ENCODE measurements at places on chromosomes 13 and 19.
A peak's percentile ranks its signal among the peaks of the same experiment; 100 is the strongest.

DNA sequence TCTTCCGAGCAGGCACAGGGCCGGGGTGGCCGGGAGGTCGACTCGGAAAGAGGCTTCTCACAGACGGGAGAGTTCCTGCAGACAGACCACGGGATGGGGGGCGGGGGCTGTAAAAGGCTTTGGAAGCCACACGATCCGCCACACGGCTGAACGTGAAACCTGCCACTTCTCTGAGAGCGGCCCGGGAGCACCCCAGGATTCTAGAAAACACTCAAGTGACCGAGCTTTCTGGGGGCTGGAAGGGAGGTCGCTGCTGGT lies 15.6 kb upstream of the SLC39A3 start:
- DNase-seq: no peak

- no peak for DNase-seq
Measured at GRCh38 chr19:1261798-1262622, 7.1 kb upstream of the CIRBP start.

- DNase-seq: no peak
Measured at GRCh38 chr13:53463106-53463505, 434.5 kb downstream of the OLFM4 start.

- no peak for DNase-seq
Measured at GRCh38 chr19:23512151-23512925, 117.1 kb upstream of the ZNF91 start.

- DNase-seq: no peak
Measured at GRCh38 chr19:46408664-46409039, 4.7 kb downstream of the CCDC8 start.

GRCh38 chr13:44403461-44404056 lies 29.9 kb downstream of the SERP2 start:
- DNase-seq: no peak

GRCh38 chr13:37123337-37123736 lies 17.9 kb upstream of the CSNK1A1L start:
- DNase-seq: no peak

DNA sequence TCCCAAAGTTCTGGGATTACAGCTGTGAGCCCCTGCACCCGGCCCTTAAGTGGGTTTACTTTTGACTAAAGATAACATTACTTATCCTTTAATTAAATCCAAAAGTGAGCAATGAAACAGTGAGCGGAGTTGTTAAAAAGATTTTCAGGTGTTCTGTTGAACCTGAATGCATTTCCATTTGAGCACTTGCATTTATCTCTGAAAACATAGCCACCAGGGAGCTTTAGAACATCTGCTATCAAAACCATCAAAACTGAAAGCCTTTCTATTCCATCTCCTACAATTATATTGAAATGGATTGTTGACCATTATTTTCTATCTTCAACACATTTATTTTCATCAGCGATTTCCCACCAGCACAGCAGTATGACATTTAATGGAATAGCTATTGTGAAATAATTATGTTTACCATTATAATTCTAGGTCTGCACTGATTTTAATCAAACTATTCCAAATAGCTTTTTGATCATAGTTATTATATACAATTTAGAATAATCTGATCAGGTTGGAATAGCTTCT lies 269.0 kb downstream of the FGF14 start:
- DNase-seq: no peak

- DNase-seq: no peak
Measured at GRCh38 chr19:3324405-3324856, 42.0 kb upstream of the NFIC start.

DNA sequence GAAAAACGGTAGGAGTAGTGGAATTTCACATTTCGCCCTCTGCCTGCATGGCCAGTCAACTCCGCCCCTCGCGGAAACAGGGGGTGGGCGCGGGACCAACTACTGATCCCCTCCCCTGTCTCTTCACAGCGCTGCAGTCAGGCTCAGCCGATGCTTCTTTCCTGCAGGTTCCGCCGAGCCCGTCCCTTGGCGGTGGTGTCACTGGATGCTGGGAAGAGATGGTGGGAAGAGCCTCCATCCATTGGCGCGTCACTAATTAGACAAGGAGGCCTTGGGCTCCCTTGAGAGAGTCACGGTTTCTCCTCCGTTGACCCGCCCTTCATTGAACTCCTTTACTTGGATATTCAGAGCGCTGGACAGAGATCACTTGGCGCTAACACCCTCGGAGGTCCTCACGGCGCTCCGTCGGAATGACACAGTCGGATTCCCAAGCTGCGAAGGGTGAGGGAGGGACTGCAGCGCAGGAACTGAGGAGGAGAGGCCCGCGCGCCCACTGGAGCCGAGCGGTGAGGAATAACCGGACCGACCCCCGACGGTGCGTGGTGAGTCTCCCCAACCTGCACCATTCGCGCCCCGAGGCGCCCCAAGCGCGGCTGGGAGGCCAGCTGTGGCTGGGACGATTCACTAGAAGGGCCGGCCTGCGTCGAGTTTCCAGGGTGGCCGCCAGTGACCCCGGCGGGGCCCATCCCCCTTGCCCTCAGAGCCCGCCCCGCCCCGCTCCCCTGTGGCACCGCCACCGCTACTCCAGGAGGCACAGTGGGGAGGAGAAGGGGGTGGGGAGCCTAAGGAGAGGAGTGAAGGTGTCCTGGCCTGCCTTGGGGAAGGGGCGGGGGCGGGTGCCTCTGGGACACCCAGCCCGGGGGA lies 11.2 kb upstream of the CEACAM21 start:
- DNase-seq: no peak

- DNase-seq: no peak
Measured at GRCh38 chr19:7007859-7008258, 13.4 kb downstream of the MBD3L2B start.

DNA sequence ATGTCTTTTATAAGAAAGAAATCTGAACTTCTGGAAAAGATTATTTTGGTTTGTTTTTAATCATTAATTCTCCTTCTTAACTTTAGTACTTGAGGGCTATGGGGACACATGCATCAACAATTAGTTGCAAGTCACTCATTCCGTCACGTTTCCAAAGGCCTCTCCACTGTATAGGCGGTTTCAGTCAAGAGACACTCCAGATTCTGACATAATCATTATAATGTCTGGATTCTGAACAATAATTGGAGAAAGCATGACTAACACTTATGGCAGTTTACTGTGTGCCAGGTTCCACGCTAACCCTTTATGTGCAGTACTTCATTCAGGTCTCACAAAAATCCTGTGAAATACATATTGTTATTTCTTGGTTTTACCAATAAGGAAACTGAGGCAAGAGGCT lies 71.9 kb downstream of the TNFRSF19 start:
- DNase-seq: no peak

GRCh38 chr19:53945441-53945840 lies 17.3 kb upstream of the CACNG8 start:
- no peak for DNase-seq

DNA sequence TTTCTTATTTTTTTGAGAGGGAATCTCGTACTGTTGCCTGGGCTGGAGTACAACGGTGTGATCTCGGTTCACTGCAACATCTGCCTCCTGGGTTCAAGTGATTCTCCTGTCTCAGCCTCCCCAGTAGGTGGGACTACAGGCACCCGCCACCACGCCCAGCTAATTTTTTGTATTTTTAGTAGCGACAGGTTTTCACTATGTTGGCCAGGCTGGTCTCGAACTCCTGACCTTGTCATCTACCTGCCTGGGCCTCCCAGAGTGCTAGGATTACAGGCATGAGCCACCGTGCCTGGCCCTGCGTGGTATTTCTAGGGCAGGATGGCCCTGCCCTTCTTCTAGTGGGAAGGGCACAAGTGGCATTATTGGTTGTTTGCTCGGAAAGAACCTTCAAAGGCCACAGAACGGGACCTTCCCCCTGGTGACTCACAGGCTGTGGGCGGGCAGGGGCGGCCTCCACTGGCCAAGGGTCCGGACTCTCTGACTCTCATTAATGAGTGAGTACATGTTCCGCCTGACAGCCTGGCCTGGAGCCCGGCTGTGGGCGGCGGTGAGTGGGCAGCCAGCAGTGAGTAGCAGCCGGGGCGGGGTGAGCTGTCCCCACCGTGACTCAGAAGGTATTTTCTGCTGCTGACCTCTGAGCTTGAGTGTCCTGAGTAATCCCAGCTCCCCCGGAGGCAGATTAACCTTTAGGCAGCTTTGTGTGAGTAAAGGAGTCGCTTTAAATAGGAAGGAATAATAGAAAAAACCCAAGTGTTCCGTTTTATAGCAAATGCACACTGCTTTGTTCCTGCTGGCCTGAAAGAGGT lies 5.1 kb downstream of the DOT1L start:
- no peak for DNase-seq

DNA sequence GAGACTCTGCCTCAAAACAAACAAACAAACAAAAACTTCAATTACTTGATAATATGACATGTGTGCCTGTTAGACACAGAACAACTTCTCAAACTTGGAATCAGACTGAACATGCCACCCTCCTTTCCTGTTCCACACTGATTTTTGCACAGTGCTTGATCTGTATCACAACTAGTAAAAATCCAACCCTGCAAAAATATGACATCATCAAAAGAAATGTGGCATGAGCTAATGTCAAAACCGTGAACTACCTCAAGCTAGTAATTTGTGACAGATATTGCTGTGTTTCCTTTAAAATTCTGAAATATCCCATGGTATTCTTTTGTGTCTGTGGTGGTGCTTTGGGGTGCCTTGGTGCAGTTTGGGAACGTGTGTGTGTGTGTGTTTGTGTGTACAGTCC lies 8.2 kb downstream of the MYCBP2 start:
- no peak for DNase-seq

DNA sequence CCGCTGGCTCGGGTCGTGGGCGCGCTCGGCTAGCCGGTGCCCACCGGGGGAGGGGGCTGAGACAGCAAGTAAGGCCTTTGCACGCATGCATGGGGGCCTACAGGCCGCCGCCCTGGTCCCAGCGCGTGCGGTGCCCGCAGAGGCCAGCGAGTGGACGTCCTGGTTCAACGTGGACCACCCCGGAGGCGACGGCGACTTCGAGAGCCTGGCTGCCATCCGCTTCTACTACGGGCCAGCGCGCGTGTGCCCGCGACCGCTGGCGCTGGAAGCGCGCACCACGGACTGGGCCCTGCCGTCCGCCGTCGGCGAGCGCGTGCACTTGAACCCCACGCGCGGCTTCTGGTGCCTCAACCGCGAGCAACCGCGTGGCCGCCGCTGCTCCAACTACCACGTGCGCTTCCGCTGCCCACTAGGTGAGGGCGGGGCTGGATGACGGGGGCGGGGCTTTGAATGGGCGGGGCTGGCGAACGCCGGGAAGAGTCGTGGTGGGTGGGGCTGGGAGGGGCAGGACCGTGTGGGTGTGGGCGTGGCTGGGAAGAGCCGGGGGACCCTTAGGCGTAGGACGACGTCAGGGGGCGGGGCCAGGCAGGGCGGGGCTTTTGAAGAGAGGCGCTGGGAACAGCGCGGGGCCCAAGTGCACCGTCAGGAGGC lies 2.1 kb downstream of the CILP2 start:
- no peak for DNase-seq

GRCh38 chr19:30999726-31000125 lies 349.5 kb downstream of the TSHZ3 start:
- no peak for DNase-seq

DNA sequence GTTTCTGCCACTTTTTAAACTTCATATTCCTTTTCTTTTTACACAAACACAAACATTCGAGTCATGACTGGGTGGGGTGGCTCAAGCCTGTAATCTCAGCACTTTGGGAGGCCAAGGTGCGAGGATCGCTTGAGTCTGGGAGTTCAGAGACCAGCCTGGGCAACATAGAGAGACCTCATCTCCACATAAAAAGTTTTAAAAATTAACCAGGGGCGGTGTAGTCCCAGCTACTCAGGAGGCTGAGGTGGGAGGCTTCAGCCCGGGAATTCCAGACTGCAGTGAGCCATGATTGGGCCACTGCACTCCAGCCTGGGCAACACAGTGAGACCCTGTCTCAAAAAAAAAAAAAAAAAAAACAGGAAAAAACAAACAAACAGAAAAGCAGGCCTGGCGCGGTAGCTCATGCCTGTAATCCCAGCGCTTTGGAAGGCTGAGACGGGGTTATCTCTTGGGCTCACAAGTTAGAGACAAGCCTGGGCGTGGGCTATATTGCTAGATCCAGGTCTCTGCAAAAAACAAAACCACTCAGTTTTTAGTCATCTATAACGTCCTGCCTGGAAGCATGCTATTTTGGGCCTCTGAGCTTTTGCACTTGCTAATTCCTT lies 583 bp upstream of the BAX start:
- DNase-seq: no peak

- DNase-seq: no peak
Measured at GRCh38 chr19:17687141-17687856, 855 bp downstream of the UNC13A start.

GRCh38 chr19:48770266-48770665 lies 14.9 kb downstream of the FGF21 start:
- DNase-seq: no peak

DNA sequence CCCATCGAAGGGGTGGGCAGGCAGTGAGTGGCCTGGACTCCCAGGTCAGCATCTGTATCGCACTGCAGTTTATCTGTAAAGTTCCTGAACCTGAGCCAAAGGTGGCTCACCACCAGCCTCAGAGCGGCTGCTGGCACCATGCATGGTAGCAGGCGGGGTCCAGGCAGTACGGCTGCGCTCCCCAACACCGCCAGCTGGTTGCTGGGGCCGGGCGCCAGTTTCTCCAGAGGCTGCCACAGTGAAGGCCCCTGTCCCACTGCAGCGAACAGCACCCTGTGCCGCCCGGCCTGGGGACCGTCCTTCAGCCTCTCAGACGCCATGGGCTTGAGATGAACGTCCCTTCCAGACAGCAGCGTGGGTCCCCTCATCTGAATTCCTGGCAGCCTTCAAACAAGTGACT lies 109.8 kb downstream of the KDM4B start:
- DNase-seq: peak; percentile 30

- no peak for DNase-seq
Measured at GRCh38 chr19:2540646-2541454, 64.9 kb downstream of the GADD45B start.

DNA sequence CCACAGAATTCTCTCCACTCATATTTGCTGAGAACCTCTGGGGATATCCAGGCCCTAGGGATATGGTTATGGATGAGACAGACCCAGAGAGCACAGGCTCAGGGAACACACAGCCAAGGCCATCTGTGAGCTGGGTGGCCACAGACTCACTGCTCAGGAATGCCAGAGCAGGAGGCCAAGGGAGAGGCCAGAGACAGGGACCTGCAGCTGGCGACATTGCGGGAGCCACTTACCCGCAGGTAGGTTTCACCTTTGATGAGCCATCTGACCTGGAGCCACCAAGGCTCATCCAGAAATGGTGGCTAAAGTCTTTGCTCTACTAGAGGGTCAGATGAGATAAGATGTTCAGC lies 29.4 kb downstream of the CCNE1 start:
- DNase-seq: no peak

- no peak for DNase-seq
Measured at GRCh38 chr13:49828453-49828852, 36.0 kb upstream of the KPNA3 start.

Measured in cerebellar nuclear complex (tissue), 1 donor.